ENCODE measurements at places on chromosomes 16 and 17. TPM values are rescaled to one million over a fixed set of nuclear protein-coding genes. Genes with fewer than 3 reads are reported as not detected.

Gene TMEM238L
- not detected for total RNA-seq

Gene GNG13
- not detected for total RNA-seq

Gene SPNS3
- 0.63 TPM for total RNA-seq

Gene GSDMA
- not detected for total RNA-seq

Gene NPTX1
- 1.4 TPM for total RNA-seq

Gene C16orf46
- not detected for total RNA-seq

Gene ABCC12
- total RNA-seq, result not detected

Gene KRT40
- total RNA-seq, result not detected

Gene PTGES3L
- total RNA-seq, result 0.10 TPM

Gene HOXB1
- total RNA-seq, result not detected

Gene ORMDL3
- total RNA-seq, result 20.9 TPM

Gene CIITA
- 0.30 TPM for total RNA-seq

Data from HT1080 (cell line).